ENCODE measurements at places on chromosomes 1 and 21.
A peak's percentile ranks its signal among the peaks of the same experiment; 100 is the strongest.

DNA sequence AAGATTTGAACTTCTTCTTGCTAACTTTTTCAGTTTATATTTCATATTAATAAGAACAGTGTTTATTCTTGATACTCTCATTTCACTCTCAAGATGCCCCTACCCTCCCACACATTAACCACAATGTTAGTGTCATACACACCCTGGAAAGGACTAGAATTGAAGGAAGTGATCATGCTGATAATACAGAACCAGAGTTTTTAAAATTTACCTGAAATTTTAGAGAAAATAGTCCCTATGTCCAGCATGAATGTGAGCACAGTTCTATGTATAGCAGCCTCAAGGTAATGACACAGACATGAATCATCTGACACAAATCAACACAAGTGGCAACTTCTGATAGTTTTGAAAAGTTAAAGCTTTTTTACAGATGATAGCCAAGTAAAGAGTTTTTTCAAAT lies 26.0 kb downstream of the RGS1 start:
- DNase-seq: no peak

- DNase-seq: no peak
Observed at GRCh38 chr1:181784039-181784683, 277.4 kb downstream of the ZNF648 start.

DNA sequence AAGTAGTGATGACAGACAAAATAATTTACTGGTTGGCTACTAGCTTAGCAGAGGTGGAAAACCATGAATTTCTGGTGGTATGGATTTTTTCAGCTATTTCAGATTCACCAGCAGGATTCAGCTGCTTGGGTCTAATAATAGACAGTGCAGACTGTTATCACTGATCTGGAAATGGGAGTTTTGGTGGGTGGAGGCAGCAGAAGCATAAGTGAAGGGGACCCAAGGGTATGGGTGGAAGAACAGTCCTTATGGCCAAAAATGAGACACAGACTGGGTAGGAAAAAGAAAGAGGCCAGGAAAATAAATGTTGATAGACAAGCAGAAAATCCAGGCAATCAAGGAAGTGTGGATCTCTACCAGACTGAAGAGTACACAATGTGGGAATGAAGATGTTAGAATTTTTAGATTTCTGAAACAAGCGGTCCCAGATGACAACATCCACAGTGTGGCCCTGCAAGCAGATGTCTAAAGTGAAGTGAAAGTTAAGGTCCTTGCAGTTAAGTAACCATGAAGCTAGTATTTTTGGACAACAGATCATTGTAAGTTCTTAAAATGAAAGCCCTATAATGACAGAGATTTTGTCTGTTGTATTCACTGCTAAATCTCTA lies 24.7 kb downstream of the LYST start:
- DNase-seq: no peak

GRCh38 chr1:10737651-10738050 lies 58.8 kb downstream of the CASZ1 start:
- no peak for DNase-seq

DNA sequence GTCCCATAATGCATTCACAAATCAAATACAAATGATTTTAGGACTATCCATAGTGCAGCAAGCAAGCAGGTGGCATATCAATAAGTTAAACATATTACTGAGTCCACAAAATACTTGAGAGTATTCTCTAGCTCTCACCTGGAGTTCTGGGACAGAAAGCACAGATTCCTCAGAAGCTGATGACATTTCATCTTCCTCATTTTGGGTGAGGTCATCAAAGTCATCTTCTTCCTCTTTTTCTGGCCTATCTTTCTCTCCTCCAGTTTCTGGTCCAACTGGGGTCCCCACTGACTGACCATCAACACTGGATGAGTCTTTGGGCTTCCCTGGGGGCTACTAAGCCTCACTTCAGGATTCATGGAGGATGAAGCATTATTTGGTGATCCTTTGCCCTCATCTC lies 38.9 kb downstream of the YY1AP1 start:
- DNase-seq: no peak

- DNase-seq: peak; percentile 98
Observed at GRCh38 chr1:201713086-201713810, 115.7 kb upstream of the IPO9 start.

DNA sequence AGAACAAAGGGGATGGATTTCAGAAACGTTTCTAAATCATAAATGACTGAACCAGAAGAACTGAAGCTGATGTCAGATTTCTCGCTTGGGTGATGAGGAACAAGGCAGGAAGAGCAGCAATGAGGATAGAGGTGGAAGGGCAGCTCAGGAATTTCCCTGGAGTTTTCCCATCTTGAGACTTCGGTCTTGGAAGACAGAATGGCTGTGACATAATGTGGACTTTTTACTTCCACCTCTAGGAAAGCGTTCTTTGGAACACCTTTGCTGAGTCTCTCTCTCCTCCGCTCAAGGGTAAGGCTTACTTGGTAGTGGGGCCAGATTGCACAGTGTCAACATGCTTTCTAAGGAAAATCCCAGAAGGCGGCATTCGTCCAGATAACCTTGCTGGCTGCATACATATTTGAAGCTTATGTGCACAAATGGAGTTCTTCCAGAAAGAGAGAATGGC lies 36.6 kb downstream of the DEGS1 start:
- no peak for DNase-seq

DNA sequence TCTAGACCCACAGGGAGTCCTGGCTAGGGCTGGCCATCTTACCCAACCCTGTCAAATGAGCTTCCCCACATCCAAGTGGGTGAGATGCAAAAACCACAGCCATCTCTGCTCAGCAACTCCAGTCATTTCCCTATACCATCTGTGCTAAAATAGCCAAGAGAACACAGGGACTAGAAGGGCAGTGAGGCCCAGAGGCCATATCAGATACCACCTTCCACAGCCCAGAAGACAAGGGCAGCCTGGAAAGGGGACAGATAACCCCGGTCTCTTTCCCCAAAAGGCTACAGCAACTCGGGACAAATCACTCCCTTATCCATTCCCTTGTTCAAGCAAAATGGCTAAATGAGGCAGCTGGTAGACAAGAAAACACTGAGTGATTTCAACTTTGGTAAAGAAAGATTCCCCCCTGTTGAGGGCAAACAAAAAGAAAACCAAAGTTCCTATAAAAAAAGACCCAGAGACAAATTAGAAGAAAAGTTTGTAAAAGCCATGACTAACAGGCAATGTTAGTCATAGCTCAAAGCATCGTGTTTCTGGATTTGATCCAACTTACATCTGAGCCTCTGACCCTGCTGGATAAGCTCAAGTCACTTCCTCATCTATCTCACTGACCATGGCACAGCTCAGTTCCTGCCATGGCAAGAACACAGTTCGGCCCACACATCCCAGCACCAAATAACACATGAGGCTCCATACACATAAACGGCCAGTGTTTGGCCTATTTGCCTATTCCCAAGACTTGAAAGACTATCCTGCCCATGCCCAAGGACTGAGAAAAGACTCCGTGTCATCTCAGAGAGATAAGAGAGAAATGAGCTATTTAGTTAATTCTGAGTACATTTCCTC lies 3.1 kb downstream of the LAMB3 start:
- peak; percentile 64 for DNase-seq

- DNase-seq: no peak
Observed at GRCh38 chr1:176670853-176671252, 207.9 kb downstream of the PAPPA2 start.

- DNase-seq: no peak
Observed at GRCh38 chr1:46767649-46768282, 31.1 kb upstream of the CYP4B1 start.

DNA sequence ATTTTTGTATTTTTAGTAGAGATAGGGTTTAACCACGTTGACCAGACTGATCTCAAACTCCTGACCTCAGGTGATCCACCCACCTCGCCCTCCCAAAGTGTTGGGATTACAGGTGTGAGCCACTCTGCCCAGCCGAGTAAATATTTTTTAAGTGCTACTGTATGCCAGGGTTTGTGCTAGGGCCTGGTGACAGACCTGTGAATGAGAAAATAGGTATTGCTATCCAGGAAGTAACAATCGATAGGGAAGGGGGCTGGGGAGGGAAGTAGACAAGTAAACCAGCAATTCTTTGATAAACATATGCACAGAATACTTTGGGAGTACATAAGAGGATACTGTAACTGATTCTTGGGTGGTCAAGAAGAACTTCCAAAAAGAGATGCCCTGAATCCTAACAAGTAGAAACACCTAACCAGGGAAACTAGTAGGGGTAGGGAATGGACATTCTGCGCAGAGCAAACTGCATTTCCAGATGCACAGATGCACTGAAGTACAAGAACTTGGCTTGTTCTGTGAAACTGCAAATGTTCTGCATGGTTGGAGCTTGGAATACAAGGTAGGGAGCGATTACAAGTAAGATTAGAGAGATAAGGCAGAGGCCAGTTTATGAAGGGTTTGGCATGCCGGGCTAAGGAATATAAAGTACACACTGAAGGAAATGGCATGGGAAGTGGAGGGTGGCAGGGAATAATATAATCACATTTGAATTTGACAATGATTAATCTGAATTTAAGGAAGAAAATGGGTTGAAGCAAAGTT lies 19.0 kb upstream of the DOCK7 start:
- no peak for DNase-seq

DNA sequence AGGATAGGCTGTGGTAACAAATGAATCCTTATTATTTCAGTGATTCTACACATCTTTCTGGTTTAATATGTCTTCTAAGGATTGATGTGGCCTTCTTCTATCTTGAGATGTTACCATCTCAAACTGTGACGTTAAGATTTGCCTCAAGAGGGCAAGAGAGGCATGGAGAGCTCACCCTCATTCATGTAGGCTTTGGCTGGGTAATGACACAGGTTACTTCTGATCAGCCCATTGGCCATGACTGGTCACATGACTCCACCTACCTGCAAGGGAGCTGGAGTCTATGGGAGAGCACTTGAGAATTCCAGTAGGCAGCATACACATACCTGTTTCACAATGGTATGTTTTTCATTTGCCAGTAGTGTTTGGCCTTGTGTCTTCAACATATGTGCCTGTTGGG lies 30.0 kb downstream of the CACHD1 start:
- DNase-seq: no peak

DNA sequence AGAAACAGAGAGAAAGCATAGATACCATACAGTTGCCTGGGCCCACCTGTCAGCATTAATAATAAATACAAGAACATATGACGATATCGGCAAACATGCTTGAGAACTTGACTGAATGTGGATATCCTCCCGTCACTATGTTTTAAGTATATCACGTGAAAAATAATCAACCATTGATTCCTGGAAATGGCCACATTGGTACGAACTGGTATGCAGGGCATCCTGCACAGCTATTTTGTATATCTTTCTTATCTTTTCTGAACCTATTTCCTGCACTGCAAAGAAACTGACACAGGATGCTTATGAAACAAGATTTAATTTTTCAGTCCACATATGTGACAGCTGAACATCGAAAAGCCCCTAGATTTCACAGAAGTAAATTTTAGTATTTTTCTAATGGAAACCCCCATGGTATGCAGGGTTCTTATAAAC lies 22.8 kb upstream of the RGS1 start:
- no peak for DNase-seq

DNA sequence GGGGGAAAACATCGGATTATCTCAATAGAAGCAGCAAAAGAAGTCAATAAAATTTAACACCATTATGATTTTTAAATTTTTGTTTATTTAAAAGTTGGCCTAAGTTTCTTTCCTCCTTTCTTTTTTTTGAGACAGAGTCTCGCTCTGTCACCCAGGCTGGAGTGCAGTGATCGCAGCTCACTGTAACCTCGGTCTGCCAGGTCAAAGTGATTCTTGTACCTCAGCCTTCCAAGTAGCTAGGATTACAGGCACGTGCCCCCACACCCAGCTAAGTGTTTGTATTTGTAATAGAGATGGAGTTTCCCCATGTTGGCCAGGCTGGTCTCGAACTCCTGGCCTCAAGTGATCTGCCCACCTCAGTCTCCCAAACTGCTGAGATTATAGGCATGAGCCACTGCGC lies 20.9 kb downstream of the SLC2A5 start:
- DNase-seq: no peak

DNA sequence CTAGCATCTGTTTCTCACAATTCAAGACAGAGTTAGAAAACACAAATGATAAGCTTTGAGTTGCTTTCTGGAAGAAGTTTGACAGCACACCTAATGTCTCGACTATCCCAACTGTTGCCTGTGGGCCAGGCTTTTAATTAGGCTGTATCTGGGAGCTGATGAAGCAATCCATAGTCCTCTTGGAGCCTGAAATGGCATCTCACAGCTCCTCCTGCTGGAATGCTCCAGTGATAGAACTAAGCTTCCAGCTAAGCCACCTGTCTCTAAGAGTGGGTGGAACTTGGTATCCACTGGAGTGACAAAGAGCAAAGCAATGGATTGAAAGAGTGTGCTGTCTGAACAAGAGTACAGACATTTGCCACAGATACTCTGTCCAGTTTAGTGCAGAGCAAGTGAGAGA lies 605.3 kb upstream of the NR5A2 start:
- DNase-seq: peak; percentile 3

- no peak for DNase-seq
Observed at GRCh38 chr1:246901874-246902273, 29.9 kb downstream of the AHCTF1 start.

- no peak for DNase-seq
Observed at GRCh38 chr1:223343692-223344091, 20.3 kb downstream of the SUSD4 start.

DNA sequence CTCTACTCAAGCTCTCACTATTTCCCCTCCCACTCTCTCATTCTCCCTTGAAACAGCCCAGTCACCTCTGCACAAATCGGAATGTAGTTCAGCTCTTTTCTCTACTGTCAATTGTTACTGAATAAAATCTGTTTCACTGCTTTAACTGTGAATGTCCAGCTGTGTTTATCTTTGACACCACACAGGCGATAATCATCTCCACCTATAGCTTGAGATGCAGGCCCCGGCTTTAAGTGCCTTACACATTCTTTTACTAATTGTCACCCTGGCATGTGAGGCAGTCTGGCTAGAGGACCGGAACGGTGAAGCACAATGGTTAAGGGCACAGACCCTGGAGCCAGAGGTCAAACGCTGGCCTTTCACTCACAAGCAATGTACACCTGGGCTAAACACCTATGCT lies 122.8 kb upstream of the C8B start:
- no peak for DNase-seq

DNA sequence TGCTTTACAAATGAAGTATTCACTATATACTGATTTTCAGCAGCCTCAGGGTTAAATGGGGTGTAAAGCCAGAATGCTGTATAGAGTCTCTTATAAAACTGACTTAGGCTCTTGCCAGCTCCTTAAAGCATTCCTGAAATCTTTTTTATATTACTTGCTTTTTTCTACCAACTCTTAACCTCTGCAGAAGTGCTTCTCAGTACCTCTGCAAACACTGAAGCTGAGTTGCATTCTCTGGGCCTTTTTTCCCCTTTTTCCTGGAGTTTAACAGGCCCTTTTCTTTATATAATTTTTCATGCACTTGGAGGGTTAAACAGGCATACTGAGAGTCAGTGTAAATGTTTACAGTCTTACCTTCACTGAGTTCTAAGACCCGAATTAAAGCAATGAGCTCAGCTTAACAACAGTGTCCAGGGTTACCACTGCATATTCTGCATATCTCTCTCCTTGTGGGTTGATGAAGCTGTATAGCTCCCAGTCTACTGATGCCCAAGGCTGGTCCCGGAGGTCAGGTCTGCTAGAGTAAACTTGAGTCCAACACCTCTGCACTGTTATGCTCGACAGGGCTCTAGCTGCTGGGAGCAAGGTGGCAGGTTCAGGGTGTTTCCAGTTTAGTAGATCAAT lies 40.9 kb upstream of the CFAP126 start:
- no peak for DNase-seq

GRCh38 chr1:212261361-212261929 lies 23.8 kb upstream of the PPP2R5A start:
- DNase-seq: no peak
